DMS 273 treated with DMSO at 0.1 percent for 48 hours (cell line): ENCODE measurements at places on chromosomes 6 and 20.
A peak's percentile ranks its signal among the peaks of the same experiment; 100 is the strongest.

DNA sequence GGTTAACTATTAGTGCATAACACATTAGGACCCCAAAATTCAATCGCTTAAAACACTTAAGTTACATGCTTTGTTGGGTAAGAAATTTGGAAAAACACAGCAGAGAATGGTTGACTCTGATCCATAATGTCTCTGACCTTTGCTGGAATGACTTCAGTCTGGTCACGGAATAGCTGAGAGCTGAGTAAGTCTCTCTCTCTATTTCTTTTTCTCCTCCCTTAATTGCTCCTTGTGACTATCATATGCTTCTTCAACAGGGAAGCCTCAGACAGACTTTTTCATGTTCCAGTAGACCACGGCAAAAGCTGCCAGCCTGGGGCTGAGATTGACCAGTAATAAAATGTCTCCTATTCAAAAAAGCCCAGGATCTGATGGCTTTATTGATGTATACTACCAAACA is 4.8 kb downstream of the OR12D1 start:
- no peak for DNase-seq

GRCh38 chr6:1496836-1497760 is 107.7 kb downstream of the FOXF2 start:
- peak; percentile 89 for DNase-seq

DNA sequence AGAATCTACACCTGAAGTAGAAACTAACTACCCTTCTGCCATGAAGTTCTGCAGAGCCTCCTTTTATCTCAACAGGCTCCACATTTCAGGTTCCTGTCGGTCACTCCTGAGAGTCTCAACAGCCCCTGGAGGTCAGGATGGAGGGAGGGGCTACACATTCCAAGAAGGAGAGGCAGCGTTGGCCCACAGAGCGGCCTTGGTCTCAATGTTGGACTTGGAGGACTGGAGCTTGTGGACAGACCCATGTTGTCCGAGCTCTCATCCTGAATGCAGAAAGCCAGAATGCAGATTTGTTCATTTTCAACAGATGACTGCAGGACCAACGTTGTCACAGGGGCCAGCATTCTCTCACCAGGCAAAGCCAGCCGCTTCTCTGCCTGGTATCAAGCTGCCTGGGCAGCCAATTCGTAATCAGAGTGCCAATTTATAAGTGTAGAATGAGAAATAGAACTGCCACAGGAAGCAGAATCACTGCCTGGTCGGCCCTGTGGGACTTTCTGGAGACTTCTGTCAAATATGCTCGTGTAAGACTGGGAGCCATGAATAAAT is 212.5 kb upstream of the SNX9 start:
- no peak for DNase-seq

DNA sequence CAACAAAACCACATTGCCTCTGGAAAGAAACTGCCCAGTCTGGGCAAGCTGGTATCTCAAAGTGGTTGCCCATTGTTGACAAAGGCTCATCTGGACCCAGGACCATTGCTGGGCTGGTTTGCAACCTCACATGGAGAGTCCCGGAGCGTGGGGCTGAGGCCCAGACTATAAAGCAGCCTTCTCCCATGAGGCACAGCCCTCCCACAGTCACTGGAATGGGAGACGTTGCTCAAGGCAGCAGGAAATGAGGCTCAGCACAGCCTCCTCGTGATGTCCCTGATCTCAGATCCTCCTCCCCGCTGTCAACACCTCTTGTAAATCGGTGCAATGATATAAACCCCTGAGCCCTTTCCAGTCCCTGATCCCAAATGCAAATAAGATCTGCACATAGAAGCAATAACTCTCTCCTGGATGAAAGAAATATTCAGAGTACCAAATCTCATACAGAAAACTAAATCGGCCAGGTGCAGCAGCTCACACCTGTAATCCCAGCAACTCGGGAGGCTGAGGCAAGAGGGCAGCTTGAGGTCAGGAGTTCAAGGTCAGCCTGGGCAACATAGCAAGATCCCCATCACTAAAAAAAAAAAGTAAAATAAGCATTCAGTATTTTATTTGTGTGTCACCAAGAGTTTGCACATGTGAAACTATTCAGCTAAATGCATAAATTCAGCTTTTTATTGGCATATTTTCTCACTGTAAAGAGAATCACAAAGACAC is 103.0 kb upstream of the RREB1 start:
- no peak for DNase-seq

DNA sequence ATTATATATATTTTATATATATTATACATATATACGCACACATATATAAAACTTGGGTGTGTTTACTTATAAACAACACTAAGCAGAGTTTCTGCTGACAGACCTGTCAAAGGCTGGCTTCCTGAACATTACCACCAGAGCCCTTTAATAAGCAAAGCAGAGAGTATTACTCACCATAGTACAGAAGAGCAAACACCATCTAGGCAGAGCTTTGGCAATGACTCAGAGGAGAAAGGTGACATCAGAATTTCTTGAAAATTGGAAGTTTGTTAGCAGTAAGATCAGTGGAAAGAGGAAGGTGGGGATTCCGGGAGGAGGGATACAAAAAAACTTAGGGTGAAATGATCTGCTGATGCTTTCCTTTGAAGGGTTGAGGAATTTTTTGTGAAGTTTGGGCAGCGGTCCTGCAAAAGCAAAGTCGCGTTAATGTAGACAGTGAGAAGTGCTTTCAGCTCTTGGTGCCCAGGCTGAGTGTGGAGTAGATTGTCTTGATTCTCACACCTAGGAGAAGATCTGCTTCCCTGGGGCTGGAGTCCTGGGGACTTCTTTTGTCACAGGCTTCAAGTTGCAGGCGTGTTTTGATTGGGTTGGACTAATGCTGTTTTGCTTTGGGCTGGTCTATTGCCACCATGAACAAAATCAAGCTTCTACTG is 109.6 kb upstream of the BACH2 start:
- DNase-seq, result no peak

DNA sequence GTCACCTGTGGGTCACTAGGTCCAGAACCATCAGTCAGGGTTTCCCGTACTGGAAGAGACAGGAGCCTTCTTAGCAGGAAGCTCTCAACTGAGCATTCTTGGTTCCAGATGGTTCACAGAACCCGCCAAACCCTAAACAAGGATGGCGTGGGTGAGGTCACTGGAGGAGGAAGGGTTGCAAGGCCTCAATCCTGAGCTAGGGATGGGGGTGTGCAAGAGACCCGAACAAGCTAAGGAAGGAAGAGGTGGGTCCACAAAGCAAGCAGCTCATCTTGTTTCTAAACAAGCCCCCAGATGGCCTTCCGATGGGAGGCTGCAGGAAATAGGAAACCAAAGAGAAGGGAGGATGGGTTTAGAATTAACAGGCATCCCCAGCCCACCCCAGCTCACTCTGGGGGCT is 92.7 kb downstream of the PREX1 start:
- DNase-seq, result no peak

GRCh38 chr6:151705993-151706733 is 101.3 kb upstream of the ESR1 start:
- no peak for DNase-seq

GRCh38 chr20:46031701-46032254 is 2.8 kb downstream of the SLC12A5 start:
- DNase-seq, result peak; percentile 77

DNA sequence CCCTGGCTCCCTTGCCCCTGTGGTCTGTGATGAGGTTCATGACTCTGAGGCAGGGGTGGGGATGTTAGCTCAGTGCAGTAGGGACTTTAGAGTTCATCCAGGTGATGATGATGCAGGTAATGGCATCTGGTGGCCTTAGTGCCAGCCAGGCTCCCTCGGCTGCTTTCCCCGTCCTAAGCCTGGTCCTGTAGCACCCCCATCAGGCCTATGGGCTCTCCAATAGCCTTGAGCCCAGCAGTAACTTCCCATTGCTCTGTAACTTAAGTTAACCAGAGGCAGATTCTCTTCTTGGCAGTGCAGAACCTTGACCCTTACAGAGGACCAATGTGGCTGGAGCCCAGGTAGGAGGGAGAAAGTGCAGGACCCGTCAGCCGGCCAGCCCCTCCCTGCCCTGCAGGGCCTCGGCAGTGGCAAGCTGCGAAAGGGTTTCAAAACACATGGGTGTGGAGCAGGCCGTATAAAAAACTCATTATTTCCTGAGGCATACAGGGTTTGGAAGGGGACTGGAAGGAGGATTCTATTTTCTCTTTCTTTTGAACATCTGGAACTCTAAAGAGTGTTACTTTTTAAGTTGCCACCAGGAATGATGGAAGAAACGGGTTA is 406.9 kb downstream of the CDH26 start:
- DNase-seq, result no peak

DNA sequence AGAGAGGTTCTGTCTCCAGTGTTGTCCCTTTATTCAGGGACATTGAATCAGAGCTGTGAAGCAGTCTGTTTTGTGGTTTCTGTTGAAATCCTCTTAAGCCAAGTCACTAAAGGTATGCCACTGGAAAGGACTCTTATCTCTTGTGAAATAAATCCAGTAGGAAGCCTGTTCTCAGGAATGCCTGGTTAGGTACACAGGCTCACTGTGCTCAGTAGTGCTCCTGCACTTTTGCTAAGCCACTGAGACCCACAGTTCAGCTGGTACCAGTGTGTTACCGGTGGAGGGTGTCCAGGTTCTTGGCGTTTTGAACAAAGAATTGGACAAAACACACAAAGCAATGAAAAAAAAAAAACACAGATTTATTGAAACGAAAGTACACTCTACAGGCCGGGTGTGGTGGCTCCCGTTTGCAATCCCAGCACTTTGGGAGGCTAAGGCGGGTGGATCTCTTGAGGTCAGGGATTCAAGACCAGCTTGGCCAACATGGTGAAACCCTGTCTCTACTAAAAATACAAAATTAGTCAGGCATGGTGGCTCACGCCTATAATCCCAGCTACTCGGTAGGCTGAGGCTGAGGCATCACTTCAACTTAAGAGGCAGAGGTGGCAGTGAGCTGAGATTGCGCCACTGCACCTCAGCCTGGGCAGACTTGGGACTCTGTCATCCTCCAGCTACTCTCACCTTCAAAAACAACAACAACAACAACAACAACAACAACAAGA is 186.1 kb downstream of the JARID2 start:
- no peak for DNase-seq

- DNase-seq, result no peak
These were observed 587.5 kb downstream of the CBLN4 start for GRCh38 chr20:55417836-55418235.

DNA sequence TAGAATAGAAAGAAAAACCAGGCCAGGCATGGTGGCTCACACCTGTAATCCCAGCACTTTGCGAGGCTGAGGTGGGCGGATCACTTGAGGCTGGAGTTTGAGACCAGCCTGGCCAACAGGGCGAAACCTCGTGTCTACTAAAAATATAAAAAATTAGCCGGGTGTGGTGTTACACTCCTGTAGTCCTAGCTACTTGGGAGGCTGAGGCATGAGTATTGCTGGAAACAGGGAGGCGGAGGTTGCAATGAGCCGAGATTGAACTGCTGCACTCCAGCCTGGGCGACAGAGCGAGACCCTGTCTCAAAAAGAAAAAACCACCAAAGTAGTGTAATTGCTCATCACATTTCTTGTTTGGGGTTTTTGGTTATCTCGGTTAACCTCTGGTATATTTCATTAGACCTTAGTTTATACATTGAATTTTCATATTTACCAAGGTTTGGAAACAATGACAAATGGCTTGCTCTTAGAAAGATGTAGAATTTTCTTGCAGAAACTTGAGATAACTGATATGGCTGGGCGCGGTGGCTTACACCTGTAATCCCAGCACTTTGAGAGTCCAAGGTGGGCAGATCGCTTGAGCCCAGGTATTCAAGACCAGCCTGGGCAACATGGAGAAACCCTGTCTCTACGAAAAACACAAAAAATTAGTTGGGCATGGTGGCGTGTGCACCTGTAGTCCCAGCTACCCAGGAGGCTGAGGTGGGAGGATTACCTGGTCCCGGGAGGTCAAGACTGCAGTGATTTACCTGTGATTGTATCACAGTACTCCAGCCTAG is 14.2 kb downstream of the ITCH start:
- DNase-seq, result no peak

GRCh38 chr6:167479901-167480648 is 155.2 kb downstream of the TTLL2 start:
- no peak for DNase-seq

DNA sequence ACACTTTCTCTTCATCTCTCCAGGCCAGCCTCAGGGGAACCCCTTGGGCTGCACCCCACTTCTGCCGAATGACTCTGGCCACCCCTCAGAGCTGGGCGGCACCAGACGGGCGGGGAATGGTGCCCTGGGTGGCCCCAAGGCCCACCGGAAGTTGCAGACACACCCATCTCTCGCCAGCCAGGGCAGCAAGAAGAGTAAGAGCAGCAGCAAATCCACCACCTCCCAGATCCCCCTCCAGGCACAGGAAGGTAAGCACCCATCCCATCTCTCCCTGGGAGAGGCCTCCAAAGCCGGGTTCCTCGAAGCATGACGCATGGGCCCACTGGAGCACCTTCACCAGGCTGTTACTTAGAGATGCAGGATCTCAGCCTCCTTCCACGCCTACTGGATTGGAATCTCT is 11.3 kb downstream of the MDFI start:
- no peak for DNase-seq

GRCh38 chr6:41040101-41040939 is 1.3 kb upstream of the UNC5CL start:
- no peak for DNase-seq

GRCh38 chr6:134312038-134312660 is 5.8 kb downstream of the SGK1 start:
- no peak for DNase-seq

DNA sequence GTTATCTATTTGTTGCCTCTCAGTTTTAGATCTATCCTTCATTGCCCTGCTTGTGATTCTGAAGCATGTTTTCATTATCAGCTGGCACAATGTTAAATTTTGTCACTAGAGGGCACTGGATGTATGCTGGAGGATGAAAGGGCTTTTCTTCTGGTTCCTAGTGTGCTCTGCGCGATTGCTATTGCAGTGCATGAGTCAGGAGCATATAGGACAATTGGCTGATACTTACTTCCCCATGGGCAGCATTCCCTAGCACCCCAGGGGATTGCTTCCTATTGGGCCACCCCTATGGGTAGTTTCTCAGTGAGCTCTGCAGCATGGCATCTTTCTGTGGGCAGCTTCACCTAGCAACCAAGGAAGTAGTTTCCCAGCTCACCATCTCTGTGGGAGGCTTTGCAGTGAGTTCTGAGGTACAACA is 280.3 kb upstream of the SYNCRIP start:
- DNase-seq, result peak; percentile 30

DNA sequence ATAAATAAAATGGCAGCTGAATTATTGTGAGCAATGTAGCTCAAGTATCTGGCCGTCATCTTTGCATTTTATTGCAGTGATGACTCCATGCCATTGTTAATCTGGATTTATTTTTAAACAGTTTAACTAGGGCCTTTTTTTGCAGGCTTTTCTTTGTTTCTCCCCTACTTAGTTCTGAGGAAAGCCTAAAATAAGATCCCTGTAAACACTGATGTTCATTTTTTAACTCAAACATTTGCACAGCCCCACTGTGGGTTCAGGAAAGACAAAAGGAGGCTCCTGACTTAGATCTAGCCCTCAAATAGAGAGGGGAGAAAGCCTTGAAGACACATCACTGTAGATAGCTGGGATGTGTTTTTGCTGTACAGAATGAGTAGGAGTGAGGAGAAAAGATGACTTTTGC is 69.2 kb downstream of the PLEKHG1 start:
- DNase-seq, result no peak
